Neural progenitor cell (in vitro differentiated cells): ENCODE measurements at places on chromosomes 6 and 20. TPM values are rescaled to one million over a fixed set of nuclear protein-coding genes. Genes with fewer than 3 reads are reported as not detected.

DNA sequence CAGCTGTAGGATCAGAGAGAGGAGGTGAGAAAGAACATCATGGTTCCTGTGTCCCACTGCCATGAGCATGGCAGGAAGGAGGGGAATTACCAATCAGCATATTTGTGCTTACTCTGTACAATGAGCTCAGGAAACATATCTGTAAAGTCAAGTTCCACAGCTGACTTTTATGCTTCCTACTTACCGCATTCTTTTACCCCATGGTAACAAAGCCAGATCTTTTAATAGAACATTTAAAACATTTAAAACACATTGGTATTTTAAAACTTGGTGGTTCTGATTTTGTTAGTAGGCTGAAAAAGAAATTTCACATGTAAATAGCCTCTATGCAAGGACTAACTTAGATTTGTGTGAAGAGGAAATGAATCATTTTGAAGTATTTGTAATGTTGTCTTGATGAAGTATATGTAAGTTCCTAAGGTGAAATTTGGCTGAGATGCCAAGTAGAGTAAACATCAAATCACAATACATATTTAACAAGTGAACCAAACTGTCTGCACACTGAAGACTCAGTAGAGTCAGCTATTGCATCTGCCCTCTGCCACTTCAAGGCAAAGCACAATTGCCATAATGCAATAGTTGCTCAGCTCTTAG lies 114.7 kb downstream of the GJA10 start:
- H3K36me3 ChIP-seq: no peaks in the 10 kb centered on the region
- H3K4me1 ChIP-seq: peaks cover 15% of the 10 kb centered on the region
- H3K27me3 ChIP-seq: no peaks in the 10 kb centered on the region
- no peak overlapping the region for H3K4me3 ChIP-seq
- H3K27ac ChIP-seq: no peak overlapping the region
- DNase-seq: no peak

DNA sequence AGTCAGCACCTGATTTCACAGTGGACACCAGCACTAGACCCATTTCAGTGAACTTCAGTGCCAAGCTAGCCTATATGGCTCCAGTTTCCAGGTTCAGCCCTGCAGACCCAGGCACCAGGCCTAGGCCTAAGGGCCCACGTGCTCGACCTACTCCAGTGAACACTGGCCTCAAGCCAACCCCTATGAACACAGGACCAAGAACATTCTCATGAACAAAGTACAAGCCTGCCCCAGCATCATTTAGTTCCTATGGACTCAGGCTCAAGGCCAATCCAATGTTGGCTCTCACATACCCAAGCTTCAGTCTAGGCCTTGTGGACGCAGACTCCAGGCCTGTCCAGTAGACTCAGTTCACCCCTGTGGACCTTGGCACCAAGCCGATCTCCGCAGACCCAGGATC lies 385.5 kb downstream of the DHX35 start:
- no peak overlapping the region for H3K27ac ChIP-seq
- H3K4me3 ChIP-seq: no peak overlapping the region
- DNase-seq: no peak

Gene GHRH
- 3.2 TPM in 1 of 2 replicates, not detected in the other for total RNA-seq

Gene HELZ2
- total RNA-seq: 2.9 and 17.7 TPM in 2 replicates

Gene NUS1
- 23.6 and 33.4 TPM in 2 replicates for total RNA-seq

Gene TMEM244
- not detected in 2 replicates for total RNA-seq
